A549 (cell line): ENCODE measurements at places on chromosomes 3 and 15.

DNA sequence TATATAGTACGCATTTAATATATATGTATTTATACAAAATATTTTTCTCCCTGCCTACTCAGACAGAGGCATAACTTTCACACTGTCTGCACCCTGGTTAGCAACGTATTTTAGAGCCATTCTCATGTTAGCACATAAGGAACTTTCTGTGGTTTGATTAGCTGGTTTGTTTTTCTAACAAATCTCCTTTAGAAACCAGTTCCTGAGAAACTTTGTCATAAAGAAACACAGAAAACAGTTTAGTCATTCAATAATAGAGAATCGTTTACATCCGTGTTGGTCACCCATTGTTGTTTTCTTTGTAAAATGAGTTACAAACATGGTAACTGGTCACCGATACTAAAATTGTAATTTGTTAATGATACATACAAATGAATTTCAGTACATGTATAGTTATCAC, 5.9 kb upstream of the NGRN start:
- no peak for DNase-seq

DNA sequence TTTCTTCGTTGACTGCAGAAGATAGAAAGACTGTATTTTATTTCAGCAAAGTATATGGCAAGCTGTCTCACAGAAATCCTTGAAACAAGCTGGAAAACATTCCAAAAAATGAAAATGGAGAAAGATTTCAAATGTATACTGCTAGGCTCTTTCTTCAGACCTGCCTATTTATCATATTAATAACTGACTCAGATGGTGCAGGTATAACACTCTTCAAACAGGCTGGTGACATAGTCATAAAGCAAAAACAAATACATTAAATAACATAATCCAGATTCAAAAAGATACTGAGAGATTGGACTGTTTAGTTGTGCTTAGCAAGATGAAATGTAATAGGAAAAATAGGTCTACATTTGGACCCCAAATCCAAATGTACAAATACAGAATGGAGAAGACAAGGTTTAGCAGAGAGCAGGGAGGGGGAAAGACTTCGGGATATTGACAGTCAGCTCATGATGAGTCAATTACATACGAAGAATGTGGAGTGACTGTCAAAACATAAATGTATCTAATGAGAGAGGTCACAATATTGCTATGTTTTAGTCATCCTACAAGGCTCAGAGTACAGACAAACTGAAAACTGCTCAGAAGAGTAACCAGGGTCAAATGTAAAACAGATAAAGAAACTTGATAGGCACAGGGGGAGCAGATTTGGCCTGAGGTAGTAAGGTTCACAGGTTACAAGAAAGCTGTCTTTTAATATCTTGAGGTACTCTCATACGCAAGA, 88.7 kb downstream of the DMXL2 start:
- DNase-seq = no peak

DNA sequence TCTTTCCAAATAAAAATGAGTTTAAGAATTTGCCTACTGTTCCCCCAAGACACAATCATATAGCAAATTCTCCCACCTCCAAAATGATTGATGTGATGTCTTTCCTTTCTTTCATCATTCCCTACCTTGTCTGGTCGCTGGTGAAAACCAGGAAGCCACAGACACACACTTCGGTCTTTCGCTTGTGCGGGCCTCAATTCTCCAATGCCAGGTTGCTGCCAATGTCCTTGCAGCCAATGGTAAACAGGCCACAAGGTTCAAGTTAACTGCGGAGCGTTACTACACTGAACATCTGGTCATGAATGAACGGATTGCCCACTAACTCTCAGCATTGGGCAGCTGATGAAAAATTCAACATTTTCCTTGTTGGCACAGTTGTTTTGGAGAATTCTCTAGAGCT, 192.2 kb downstream of the FOXP1 start:
- no peak for DNase-seq

DNA sequence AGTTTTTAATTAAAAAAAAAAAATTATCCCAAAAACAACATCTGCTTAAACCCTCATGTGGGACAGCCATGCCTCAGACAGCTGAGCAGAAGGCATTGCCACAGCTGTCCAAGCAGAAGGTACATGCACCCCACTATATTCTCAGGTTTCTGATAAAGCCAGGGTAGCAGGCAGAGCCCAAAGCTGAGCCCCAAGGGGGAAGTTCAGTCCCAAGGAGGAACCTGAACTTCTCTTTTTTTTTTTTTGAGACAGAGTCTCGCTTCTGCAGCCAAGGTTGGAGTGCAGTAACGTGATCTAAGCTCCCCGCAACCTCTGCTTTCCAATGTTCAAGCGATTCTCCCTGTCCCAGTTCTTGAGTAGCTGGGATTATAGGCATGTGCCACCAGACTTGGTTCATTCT, 33.2 kb downstream of the MKRN2 start:
- DNase-seq = no peak

DNA sequence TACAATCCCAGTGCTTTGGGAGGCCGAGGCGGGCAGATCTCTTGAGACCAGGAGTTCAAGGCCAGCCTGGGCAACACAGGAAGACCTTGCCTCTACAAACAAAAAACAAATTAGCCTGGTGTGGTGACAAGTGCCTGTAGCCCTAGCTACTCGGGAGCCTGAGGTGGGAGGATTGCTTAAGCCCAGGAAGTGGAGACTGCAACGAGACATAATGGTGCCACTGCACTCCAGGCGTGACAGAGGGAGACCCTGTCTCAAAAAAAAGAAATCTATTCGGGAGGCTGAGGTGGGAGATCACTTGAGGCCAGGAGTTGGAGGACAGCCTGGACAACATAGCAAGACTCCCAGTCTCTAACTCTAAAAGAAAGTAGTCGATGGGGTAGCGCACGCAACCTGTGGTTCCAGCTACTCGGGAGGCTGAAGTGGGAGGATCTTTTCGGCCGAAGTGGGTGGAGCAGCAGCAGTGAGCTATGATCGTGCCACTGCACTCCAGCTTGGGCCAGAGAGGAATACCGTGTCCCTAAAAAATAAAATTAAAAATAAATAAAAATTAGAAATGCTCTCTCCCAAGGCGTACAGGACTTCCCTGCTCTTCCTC, 775 bp downstream of the C3orf33 start:
- DNase-seq = peak; percentile 20

DNA sequence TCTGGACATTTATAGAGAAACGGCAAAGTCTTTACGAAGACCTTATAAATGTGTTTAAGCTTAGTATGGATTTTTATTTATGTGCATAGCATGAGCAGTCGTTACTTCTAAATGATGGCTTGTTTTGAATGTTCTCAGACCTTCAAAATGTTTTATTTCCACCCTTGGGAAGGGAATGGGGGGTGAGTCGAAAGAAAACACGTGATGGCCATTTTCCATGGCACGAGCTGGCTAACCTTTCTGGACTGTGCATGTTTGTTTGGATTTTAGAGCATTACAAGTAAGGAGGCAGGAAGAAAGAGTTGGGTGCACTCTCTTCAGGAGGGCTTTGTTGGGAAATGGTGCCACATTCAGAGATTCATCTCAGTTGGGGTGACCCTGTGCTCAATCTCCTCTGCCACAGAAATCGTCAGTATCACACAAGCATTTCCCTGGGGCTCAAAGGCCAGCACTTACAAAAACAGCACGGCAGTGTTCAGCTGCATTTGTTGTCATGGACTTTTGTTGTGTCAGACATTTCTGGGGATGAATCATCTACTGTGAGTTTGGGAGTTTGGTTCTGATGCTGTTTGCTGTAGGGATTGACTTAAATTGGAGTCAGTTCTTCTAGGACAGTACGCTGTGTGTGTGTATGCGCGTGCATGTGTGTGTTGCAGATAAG, 52.3 kb upstream of the ADAMTS9 start:
- DNase-seq = no peak

GRCh38 chr15:80803580-80804525, 24.7 kb downstream of the CEMIP start:
- no peak for DNase-seq

DNA sequence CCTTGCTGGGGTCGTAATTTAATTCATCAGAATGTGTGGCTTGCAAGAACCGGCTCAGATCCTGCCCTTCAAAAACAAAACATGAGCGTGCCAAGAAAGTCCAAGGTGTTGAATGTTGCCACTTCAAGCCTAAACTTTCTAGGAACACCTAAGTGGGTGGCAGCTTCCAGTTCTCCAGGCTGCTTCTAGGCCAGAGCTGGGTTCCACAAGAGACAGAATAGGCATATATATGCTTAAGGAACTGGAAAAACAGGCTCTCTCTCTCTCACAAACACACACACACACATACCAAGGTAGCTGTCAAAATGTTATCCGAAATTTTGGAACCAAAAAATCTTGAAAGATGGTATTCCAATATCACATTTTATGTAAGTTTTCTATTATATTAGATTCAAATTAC, 890 bp upstream of the ADIPOQ start:
- no peak for DNase-seq

- DNase-seq = no peak
Observed at GRCh38 chr3:150114873-150115540, 144.3 kb upstream of the PFN2 start.

GRCh38 chr3:114758831-114759699, 388.0 kb downstream of the ZBTB20 start:
- DNase-seq = no peak

- DNase-seq = no peak
Observed at GRCh38 chr15:51103330-51103729, 8.6 kb upstream of the TNFAIP8L3 start.

GRCh38 chr3:119630880-119631329, 29.5 kb downstream of the POPDC2 start:
- DNase-seq = no peak

GRCh38 chr3:46186471-46187340, 21.4 kb downstream of the CCR1 start:
- DNase-seq = no peak

DNA sequence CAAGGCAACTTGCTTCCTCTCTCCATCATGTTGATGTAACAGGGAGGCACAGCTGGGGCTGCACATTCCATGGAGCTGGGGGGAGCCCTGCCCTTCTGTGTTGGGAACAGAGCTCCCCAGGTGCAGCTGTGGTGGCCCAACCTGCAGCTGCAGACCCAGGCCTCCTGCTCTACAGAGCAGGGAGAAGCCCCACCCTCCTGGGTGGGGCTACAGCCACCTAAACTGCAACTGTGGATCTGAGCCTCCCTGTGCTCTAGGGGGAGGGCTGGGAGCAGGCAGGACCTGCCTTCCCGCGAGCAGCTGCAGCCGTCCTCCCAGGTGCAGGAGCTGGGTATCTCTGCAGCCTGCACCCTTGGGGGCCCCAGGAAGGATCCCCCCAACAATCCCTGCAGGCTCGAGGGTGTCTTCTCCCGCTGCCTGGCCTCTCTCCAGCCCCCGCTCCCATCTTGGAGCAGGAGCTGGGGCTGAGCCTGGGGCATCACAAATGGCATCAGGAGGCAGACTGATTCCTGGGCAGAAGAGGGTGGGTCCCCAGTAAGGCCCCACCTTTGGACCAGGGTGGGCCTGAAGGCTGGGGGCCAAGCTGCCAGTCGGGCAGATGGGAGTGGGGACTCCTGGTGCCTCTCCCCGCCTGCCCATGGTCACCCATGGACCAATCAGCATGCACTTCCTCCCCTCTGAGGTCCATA, 7.4 kb downstream of the LRRC58 start:
- DNase-seq = no peak

GRCh38 chr3:197858133-197858532, 67.1 kb downstream of the LRCH3 start:
- DNase-seq = no peak

DNA sequence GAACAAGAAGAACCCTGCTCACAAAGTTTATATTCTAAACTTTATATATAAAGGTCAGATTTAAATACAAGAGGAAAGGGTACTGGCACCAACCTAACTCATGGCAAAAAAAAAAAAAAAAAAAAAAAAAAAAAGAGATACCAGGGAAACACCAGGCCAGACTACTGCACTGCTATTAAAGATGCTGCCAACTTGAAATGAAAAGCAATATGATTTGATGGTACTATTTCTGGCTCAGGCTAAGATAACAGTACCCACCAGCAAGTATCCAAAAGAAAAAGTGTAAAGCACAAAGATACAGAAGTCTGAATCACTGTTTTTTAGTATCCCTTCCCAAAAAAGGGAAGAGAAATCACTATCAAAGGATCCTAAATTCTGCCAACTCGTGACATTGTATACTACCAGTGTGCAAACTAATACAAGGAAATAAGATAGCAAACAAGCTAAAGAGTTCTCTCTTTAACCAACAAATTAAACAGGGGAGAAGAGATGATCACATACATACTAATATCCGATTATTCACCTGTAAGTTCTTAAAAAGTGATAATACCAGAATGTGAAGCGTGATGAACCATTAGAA, 28.4 kb downstream of the PEAK1 start:
- no peak for DNase-seq

- DNase-seq = no peak
Observed at GRCh38 chr3:49028298-49028672, 913 bp downstream of the IMPDH2 start.

DNA sequence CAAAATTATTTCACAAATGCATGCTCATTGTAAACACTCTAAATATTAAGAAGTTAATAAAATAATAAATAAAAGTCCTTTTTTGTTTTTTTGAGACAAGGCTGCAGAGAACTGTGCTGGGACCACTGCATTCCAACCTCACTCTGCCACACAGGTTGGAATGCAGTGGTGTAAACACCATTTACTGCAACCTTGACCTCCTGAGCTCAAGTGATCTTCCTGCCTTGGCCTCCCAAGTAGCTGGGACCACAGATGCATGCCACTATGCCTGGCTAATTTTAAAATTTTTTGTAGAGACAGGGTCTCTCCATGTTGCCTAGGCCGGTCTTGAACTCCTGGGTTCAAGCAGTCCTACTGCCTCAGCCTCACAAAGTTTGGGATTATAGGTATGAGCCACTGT, 578.4 kb downstream of the ZIC1 start:
- no peak for DNase-seq

GRCh38 chr3:60743631-60744164, 507.6 kb downstream of the FHIT start:
- DNase-seq = no peak
